ENCODE measurements at places on chromosomes 11 and 22. TPM values are rescaled to one million over a fixed set of nuclear protein-coding genes. Genes with fewer than 3 reads are reported as not detected.

Gene CASP1
- total RNA-seq = not detected

- no peak for ATAC-seq
These were observed 8.2 kb downstream of the PTH start for GRCh38 chr11:13487661-13488030.

DNA sequence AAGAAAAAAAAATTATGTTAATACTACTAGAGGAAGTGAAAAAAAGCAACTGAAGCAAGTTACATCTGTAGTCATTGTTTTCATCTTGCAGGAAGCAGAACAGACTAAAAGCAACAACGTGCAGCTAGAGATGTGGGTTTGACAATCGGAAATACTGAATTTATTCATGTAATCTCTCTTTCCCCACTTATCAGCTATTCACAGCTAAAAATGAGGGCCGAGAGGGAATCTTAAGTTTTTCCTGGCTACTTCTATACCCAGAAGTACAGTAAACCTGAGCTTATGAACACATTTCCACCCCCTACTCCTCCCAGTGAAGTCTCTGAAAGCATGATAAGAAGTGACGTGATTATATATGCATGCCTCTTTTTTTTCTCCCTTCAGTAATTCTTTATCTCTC, 116.5 kb downstream of the SPON1 start:
- no peak for ATAC-seq

DNA sequence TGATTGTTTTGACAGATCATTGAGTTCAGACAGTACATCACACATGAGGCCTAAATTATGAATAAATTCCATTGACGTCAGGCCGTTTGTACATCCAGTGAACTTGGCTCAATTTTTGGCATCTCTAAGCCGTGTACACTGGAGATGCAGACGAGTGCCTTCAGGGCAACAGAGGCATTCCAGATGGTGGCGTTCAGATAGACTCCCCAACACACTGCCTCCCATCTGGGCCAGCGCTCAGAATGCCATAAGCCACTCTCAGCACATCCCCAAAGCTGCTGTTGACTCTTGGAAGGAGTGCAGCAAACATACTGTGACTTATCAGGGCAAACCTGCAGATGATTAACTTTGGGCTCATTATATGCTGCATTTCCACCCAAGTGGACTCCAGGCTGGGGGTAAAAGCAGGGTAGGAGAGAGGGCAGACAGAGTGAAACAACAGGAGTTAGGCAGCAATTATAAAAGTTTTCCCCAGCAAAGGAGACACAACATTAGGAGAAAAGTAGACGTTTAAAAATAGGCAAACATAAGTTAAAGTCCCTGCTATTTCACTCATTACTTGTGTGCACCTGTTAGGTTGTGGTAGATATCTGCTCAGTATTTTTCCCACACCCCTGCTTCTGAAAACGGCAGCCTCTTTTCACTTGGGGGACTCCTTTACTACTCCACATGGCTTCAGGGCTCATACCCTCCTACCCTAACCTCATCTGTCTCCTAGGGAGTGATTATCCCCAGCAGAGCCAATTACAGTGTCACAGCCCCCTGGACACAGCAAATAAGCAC, 60.2 kb upstream of the PDE3B start:
- ATAC-seq = peak; percentile 58

Gene APOA4
- total RNA-seq = 0.21 TPM

Gene DDTL
- total RNA-seq = 7.9 TPM

GRCh38 chr22:47292546-47293320, 530.3 kb downstream of the TBC1D22A start:
- ATAC-seq = no peak

Gene DLAT
- total RNA-seq = 70.2 TPM

DNA sequence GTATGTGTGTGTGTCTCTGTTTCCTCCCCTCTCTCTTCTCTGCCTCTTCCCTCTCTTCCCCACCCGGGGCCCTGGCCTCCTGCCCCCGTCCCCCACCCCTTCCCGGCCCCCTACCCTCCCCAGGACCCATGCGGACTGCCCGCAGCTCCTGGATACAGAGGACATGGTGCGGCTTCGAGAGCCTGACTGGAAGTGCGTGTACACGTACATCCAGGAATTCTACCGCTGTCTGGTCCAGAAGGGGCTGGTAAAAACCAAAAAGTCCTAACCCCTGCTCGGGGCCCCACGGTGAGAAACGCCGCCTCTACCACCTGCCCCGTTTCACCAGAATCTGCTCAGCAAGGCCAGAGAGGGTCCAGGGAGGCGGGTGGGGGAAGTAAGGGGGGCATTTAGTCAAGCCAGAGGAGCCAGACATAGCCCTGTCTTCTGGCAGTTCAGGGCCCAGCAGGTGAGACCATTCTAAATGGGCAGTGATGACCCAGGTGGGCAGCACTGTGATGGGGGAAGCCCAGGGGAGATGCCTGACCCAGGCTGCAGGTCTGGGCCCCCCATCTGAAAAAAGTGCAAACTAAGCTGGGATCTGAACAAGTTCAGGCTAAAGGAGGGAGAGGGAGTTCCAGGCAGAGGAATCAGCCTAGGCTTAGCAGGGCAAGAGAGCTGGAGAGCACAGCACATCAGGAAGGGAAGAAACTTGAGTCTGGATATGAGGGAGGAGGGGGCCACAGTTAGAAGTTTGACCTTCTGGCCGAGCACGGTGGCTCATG, 6.4 kb downstream of the SELENOM start:
- no peak for ATAC-seq

DNA sequence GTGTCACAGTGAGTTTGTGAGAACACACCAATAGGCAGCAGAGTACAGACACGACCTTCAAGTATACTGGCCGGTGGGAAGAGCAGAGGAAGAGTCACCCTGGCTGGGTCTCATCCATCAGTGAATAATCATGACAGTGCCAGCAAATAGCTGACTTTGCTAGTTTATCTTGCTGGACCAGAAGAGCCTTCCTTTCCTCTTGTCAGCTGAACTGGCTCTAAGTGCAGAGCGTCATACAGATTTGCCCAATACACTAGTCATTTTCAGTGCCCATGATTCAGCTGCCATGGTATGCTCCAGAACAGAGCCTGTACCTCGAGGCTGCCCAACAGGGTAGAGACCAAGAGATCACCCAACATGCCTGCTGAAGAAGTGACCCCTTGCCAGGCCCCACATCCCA, 82.9 kb upstream of the TBCEL start:
- ATAC-seq = no peak

DNA sequence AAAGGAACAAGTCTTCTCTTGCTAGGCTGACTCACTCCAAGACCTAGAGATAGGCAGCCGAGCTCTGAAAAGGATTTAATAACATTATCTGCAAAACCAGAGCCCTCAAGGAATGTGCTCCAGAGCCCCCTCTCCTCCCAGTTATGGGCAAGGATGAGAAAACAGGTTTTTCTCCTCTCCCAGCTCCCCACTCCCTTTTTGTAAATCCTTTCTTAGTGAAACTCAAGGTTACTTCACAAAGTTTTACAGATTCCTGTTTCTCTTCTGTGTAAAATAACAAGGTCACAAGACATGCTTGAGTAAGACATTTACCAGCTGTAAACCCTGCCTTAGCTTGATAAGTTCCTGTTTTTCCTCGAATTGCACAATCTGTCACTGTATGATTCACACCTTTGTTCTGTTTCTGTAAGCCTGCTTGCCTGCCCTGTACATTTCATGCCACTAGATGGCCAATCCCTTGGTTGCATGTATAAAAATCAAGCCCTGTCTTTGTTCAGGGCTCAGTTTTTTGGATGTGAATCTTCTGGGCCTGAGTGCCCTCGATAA, 489.4 kb downstream of the KCNA4 start:
- peak; percentile 56 for ATAC-seq
